Peyer's patch (tissue), 4 donors: ENCODE measurements at places on chromosomes 6 and 20. TPM values are rescaled to one million over a fixed set of nuclear protein-coding genes. Genes with fewer than 3 reads are reported as not detected.

The AGER gene
- 6.0 TPM for total RNA-seq

The HTR1E gene
- total RNA-seq = not detected

The DEFB132 gene
- total RNA-seq = not detected

The KCNK15 gene
- not detected for total RNA-seq

The ATP6V1G2 gene
- total RNA-seq = not detected

The LRRC1 gene
- 48.6 TPM for total RNA-seq

The MUC22 gene
- total RNA-seq = not detected

The SEL1L2 gene
- total RNA-seq = not detected
